ENCODE measurements at places on chromosomes 1 and 21. TPM values are rescaled to one million over a fixed set of nuclear protein-coding genes. Genes with fewer than 3 reads are reported as not detected.

DNA sequence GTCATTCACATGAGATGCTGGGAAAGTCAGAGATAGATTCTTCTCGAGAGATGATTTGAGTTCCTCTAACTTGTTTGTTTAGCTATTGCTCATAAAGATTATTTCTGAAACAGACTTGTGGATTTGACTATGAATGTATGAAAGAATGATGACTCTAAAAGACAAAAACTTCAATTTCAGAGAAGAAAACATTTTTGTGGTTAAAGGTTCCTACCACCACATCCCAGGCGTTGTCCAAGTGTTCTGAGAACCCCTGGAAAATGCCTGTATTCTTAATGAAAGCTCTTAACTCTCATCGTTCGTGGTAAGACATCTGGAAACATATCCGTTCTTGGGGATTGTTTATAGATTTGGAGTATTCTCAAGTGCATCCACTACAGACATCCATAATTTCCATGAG is 228.7 kb downstream of the BARHL2 start:
- DNase-seq, result no peak

DNA sequence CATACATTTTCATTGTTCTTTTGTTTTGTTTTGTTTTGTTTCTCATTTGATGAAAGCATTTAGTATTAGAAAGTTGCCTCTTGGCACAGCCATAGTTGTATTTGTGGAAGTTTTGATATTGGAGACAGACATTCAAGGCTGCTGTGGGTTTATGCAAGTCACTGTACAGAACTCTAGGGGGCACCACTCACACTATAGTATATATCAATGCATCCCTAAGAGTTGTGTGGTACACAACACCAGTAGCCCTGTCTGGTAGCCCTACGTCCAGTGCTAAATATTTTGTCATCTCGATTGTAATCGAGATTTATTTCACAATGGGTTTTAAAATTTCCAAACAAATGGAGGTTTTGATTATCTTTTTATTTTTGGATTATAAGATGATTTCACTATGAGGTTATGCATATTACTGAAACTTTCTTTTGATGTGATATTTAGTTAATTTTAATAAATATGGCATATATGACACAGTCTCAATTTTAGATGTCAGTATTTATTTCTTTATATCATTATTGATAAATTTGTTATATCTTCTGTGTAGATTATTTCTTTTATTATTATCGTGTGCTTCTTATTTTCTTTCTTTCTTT is 112.2 kb downstream of the NR5A2 start:
- DNase-seq, result peak; percentile 71

Gene HNRNPCL2
- not detected for polyA plus RNA-seq

DNA sequence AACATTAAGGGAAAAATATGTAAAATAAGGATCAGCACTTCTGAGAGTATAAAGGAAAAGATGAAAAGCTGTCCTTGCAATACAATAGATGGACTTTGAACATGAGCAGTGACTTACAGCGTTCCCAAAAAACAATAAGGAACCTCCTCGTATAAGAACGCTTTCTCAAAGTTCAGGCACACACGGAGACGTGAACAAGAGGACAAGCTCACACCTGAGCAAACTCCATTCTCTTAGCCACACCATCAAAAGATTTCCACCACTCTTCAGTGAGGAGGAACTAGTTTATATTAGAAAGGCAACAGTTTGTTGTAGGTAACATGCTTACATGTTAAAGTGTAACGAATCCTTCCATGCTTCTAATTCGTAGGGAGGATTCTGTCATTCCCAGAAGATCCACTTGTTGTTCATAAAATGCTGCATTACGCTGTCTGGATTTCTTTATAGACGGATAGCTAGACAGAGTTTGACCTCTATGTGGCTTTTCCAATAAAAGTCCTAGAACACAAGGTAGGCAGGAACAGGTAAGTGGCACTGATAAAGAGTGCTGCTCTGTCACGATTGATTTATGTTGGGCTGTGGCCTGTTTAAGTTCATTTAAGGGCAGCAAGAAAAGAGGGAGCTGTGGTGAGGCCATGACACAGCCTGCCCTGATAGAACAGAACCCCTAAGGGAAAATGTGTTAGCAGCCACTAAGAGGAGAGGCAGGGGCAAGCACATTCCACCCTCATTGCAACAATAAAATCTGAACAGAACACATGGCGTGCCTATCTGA is 37.0 kb upstream of the ATP1A1 start:
- DNase-seq, result no peak

Gene KLF17
- not detected for polyA plus RNA-seq

GRCh38 chr1:40244138-40244744 is 3.5 kb upstream of the TMCO2 start:
- DNase-seq, result no peak

- no peak for DNase-seq
Measured at GRCh38 chr1:177934927-177935326, 34.9 kb downstream of the SEC16B start.

DNA sequence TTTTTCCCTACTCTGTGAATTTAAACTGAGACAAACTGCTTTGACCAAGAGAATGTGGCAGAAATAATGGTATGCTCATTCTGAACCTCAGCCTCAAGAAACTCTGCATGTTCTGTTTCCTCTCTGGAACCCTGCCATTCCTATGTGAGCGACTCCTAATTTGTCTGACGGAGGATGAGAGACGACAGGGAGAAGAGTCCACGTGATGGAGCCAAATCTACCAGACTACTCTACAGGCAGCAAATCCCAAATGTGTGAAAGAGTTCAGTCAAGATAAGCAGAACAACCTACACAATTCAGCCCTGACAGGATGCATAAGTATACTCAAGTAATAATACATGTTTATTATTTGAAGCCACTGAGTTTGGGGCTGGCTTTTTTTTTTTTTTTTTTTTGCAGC is 153.5 kb downstream of the DPYD start:
- no peak for DNase-seq

GRCh38 chr1:81754424-81754823 is 46.3 kb upstream of the ADGRL2 start:
- no peak for DNase-seq

- DNase-seq, result no peak
Measured at GRCh38 chr1:72845981-72846380, 563.6 kb upstream of the NEGR1 start.

DNA sequence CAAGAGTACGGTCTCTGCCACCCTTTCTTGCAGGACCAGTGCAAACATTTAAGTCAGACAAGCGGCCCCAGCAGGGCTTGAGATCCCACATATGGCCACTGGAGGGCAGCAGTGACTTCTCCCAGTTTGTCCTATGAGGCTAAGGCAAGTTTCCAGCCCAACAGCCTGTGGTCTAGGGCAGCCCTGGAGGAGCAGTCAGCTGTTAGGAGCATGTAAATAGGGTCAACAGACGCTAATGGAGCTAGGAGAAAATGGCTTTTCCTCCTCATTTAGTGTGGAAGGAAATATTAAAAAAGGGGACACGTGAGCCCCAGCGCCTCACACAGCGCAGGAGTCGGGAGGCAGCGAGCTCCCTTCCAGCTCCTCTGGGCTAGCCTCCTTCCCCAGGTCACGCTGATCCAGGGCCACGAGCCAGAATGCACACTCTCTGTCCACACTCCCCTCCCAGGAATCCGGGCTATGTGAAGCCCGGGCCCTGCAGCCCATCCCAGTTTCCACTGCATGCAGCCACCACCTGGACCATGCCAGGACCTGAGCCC is 95.6 kb downstream of the LAMC2 start:
- peak; percentile 74 for DNase-seq

Gene PCP4
- not detected for polyA plus RNA-seq

Gene ANKRD13C
- 11.2 TPM for polyA plus RNA-seq

Gene CD244
- polyA plus RNA-seq, result 0.31 TPM

Gene ABCA4
- polyA plus RNA-seq, result not detected

GRCh38 chr1:229535230-229535629 is 23.3 kb downstream of the ABCB10 start:
- no peak for DNase-seq

DNA sequence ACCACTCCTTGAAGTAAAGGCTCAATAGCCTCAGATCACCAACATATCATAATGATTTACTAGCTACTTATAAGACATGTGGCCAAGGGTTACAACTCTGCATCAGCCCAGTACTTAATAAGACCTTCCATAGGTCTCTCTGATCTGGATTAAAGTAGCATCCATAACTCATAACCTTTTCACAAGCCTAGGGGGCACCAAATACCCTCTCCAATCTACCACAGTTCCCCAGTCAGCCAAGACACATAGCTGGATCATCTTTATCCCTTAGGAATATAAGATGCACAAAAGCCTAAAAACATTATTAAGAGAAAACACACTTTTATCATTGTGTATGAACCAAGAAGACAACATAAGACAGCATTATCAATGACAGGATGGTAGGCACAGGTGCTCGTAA is 22.1 kb downstream of the SSX2IP start:
- DNase-seq, result peak; percentile 18

- DNase-seq, result no peak
Measured at GRCh38 chr1:81345110-81345509, 455.6 kb upstream of the ADGRL2 start.

DNA sequence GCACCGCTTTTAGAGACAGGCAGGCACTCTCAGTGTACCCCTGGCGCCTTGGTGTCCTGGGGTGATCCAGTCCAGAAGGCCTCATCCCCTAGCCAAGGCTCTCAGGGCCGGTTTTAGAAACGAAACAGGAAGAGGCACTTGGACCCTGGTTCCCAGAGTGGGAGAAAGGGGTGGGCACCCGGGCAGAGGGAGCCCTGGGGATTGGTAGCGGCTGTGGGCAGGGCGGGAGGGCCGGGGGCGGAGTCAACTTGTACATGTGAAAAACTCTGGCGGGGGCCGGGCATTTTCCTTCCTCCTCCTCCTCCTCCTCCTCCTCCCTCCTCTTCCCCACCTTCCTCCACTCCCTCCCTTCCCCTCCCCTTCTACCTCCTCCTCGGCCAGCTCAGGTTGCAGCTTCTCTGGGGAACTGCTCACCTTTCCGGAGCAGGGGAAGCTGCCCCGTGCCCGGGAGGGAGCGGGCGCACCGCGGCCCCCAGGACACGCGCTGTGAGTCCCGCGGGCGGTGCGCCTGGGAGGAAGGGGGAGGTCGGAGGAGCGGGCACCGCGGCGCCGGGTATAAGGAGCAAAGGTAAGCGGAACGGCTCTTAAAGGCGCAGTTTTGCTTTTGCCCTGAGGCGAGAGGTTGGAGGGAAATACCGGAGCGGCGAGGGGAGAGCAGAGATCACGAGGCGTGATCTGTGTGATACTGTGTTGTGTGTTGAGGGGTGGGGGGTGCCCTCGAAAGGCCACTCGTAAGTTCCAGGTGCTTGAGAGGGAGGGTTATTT is at the start of gene CDK18:
Gene CDK18, plus strand, starts transcription at position 359 of the 765 bp plus-strand sequence. CDS start 18,499 bp downstream, outside the sequence.
- DNase-seq, result peak; percentile 67

DNA sequence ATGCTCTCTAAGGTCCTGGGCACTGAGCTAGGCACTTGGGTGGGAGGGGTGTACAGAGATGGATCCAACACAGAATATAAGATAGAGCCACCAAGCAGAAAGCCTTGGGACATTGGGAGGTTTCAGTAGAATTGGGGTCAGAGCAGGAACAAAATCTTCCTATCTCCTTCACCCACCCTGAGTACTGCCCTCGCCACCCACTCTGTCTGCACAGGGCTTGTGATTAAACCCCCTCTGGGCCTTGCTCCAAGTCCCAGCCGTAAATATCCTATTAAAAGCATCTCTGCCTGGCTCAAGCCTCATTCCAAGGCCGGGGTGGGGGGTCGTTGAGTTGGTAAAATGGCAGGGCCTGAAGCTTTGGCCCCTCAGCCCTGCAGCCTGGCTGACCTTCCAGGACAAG is 166.7 kb downstream of the GRIK3 start:
- no peak for DNase-seq

- no peak for DNase-seq
Measured at GRCh38 chr1:176195547-176195946, 11.5 kb downstream of the COP1 start.

Gene TSPEAR
- polyA plus RNA-seq, result not detected

DNA sequence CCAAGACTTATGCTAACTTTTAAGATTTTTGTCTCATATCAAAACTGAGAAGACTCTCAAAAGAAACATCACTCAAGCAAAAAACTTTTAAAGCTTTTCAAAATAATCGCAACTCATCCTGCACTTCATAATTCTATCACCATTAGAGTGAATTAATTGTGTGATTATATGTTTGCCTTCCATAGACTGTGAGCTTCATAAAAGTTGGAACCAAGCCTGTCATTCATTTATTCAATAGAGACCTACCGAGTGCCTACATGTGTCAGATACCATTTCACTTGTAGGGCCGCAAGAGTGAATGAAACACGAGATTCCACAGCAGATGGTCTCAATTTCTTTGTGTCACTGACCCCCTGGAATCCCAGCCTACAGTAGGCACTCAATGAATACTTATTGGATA is 106.4 kb downstream of the RHOU start:
- no peak for DNase-seq

GRCh38 chr1:43585557-43585956 is 54.9 kb downstream of the PTPRF start:
- no peak for DNase-seq

DNA sequence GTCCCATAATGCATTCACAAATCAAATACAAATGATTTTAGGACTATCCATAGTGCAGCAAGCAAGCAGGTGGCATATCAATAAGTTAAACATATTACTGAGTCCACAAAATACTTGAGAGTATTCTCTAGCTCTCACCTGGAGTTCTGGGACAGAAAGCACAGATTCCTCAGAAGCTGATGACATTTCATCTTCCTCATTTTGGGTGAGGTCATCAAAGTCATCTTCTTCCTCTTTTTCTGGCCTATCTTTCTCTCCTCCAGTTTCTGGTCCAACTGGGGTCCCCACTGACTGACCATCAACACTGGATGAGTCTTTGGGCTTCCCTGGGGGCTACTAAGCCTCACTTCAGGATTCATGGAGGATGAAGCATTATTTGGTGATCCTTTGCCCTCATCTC is 38.9 kb downstream of the YY1AP1 start:
- no peak for DNase-seq

GRCh38 chr1:186878356-186878755 is 49.6 kb downstream of the PLA2G4A start:
- no peak for DNase-seq

DNA sequence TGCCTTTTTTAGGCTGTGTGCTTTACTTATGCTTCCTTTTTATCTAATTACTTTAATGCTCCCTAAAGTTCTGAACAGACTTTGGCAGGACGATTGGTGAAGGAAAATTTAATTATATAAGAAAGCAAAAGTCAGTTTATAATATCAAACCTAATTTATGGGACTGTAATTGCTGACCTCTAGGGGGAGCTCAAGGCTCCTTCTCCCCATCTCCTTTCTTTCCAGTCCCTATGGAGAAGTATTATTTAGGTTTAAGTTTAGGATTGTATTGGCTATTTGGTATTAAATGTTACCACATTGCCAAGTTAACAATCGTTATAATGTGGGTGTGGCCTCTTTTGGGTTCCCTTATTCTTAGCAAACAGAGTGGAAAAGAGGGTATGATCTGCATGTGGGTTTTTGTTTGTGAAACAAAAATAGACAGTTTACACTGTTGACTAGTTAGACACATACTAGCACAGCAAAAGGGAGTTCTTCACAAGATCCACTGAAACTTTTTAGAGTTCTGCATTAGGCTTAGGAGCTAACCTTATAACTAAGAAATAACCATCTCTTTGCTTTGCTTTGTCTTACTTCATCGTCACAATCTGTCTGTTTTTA is 48.2 kb upstream of the TNFSF4 start:
- DNase-seq, result peak; percentile 41

Gene SPATA46
- not detected for polyA plus RNA-seq

Gene LCE2B
- polyA plus RNA-seq, result not detected

Measured in B cell (primary cell).